D341Med (cell line): ENCODE measurements at places on chromosomes 13 and 19.
A peak's percentile ranks its signal among the peaks of the same experiment; 100 is the strongest.

GRCh38 chr13:67230404-67231288 lies 510 bp upstream of the PCDH9 start:
- peak; percentile 97 for DNase-seq

DNA sequence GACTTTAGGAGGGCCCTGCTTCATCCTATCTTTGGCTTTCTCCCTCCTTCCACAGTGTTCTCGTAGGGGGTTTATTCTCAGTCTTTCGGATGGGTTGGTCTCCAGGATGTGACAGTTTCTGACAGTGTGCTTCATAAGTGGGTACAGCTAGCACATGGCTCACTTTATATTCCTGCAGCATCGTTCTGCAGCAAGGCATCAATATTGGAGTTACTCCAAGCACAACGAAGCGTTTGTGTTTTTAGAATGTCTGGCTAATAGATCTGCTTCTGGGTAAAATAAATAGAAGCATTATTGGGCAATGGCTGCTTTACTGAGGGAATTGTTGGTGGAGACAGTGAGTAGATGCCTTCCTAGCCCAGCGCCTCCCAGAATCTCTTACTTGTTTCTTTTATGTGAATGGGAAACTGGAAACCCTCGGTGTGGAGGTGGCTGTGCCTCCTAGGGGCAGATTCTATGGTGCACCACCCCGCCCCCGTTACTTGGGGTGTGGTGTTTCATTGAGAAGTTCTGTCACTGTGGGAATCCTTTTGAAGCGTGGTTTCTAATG lies 2.0 kb downstream of the FARP1 start:
- no peak for DNase-seq

DNA sequence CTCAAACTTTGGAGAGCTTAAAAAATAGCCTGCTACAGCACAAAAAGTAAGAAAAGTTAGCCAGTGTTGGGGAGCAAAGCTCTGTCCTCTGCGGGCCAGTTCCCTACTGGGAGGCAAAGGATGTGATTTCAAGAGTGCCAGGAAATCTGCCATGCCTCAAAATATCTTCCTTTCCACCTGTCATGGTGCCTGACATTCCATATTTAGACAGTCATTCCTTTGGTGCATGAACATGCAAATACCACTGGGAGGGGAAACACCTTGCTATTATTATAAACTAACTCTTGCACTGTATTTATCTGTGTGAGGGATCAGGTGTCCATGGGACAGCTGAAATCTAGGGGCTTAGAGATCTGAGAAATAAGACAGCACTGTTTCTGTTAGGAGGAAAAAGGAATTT lies 10.3 kb downstream of the FREM2 start:
- DNase-seq: no peak

DNA sequence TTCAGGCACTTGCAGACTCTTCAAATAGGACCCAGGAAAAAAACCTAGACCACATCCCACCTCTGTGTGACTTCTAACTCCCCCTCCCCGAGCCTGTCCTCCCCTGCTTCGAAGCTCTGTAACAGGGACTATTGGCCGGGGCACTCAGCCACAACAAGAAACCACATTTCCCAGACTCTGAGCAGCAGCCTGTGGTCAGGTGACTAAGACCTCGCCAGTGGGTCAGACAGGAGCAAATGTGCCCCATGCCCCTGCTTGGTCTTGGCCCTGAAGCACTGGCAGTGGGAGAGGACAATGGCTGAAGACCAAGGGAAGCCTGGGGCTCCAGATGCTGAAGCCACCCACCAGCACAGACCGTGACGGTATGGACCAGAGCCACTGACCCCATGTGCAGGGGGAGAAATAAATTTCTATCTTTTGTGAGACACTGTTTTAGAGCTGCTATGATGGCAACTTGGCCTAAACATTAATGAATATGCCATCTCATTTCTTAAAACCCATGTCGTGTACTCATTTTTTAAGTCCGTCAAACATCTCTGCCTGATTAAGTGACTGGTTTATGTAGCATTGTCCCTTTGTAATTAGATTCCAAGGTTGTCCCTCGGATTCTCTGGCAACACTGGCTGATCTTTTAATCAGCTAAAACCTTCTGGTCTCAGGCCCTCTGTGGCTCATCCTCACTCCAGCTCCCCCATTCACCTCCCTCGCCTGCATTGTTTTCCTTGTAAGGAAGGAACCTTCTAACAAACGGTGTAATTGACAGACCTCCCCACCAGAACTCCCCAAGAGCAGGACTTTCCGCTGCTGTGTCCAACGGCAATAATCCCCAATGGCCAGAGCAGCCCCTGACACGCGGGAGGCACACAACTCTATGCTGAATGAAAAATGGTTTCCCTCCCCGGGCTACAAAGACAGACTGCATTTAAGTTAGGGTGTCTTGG lies 98.4 kb downstream of the STK24 start:
- peak; percentile 76 for DNase-seq

DNA sequence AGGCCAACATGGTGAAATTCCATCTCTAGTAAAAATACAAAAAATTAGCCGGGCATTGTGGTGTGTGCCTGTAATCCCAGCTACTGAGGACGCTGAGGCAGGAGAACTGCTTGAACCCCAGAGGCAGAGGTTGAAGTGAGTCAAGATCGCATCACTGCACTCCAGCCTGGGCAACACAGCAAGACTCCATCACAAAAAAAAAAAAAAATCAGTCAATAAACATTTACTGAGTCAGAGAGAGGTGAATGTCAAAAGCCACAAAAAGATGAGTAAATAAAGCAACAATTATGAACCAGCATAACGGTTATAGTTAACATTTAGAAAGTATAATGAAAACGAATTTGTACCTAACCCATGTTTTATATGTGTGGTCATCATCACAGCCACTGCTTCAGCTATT lies 23.1 kb downstream of the PSPC1 start:
- DNase-seq: no peak

GRCh38 chr19:5837761-5838352 lies 1.6 kb downstream of the FUT6 start:
- no peak for DNase-seq

- no peak for DNase-seq
Measured at GRCh38 chr13:37175996-37176395, 70.5 kb upstream of the CSNK1A1L start.

GRCh38 chr13:42396901-42397655 lies 125.1 kb downstream of the AKAP11 start:
- DNase-seq: no peak

- DNase-seq: peak; percentile 57
Measured at GRCh38 chr19:18153556-18154134, 682 bp downstream of the PIK3R2 start.

DNA sequence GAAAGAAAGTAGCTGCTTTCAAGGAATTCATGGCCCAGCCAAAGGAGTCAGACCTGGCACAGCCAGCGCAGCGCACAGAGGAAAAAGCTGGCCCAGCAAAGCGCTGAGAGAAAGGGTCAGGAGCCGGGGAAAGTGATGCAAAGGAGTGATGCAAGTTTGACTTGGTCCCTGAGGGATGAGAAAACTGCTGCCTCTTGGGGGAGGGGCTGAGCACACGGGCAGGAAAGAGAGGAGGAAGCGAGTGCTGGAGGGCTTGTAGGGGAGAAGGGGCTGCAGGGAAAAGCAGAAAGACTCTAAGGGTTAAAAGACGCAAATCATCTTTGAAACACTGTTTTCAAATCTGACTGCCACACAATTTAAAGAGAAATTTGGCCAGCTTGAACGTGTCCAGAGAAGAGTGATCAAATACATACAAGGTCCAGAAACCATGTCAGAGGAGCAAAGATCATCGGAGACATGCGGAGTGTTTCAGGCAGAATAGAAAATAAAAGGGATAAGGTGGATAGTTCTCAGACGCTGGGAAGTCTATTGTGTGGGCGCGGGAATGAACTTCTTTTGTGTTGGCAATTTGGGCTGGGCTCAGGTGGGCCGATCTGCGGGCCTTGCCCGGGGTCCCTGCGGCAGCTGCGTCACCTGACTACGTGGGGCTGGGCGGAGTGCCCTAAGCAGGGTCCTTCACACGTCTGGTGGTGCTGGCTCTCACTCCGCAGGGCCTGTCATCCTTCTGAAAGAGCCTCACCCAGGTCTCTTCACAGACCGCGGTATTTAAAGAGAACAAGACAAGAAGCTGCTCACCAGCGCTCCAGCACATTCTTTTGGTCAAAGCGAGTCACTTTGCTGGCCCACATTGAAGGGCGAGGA lies 18.1 kb downstream of the N4BP2L1 start:
- DNase-seq: no peak

DNA sequence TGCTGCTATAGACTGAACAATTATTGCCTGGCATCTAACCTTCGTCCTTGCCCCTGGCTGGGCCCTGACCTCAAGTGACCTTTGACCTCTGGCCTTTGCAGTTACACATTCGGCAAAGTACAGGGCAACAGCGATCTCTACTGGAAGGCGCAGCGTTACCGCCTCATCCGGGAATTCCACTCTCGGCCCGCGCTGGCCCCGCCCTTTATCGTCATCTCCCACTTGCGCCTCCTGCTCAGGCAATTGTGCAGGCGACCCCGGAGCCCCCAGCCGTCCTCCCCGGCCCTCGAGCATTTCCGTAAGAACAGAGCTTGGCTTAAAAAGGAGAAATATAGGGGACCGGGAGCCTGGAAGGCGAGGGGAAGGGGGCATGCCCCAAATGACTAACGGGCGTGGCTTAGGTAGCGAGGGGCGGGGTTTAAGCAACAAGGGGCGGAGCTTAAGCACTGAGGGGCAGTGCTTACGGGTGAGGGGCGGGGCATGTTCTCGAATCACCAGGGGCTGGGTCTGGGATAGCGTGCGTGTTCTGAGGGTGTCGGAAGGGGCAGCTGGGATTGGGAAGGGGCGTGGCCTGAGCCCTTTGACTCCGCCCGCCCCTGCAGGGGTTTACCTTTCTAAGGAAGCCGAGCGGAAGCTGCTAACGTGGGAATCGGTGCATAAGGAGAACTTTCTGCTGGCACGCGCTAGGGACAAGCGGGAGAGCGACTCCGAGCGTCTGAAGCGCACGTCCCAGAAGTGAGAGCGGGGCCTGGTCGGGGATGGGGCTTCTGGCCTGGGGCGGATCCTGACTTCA lies 52.7 kb downstream of the TRPM4 start:
- DNase-seq: no peak

GRCh38 chr13:21719463-21719862 lies 48.6 kb downstream of the FGF9 start:
- no peak for DNase-seq

DNA sequence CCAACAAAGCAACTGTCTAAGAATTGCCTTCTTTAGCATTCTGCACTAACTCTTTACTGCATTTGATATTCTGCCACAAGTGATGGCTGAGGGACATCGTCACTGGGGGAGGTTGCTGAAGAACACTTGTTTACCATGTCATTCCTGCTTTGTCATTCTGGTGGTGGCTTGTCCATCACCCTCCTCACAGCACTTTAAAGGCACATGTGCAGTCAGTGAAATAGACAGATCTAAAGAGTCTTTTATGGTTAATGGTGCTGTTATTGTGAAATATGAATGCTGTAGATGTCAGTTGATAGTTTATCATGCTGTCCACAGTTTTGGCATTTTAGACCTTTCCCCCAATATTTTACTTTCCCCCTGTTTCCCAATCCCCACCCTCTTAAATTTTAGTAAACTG lies 120.9 kb upstream of the TSC22D1 start:
- no peak for DNase-seq

DNA sequence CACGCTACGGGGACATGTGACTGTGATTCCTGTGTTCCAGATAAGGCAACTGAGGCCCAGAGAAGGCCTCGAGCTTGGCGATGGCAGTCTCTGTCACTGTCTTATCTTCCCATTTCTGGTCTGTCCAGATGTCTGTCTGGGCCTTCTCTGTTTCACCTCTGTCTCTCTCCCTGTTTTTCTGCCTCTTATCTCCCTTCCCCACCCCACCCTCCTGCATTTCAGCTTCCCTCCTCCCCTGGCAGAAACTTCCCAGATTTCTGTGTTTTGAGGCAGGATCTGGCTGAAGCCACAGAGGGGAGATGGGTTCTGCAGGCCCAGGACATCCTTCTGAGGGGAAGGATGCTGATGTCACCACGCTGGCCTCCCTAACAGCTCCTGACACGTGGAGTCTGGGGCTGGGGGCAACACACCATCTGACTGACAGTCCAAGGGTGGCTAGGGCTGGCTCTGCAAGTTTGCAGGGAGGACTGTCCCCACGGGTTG lies 14.4 kb downstream of the PAK4 start:
- no peak for DNase-seq

DNA sequence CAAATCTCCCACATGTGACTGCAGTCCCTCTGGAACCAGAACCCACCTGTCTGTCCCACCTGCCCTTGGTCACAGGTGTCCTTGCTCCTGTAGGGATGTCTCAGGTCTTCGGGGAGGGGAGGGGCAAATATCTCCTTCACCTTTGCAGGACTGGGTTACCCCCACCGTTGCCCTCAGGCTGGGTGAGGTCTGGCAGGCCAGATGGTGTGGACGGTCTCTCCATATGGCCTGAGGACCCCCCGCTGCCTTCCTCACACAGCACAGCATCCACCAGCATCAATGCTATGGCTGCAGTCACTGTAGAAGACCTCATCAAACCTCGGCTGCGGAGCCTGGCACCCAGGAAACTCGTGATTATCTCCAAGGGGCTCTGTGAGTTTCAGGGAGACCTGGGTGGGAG lies 10.0 kb downstream of the SLC5A5 start:
- peak; percentile 15 for DNase-seq

- DNase-seq: peak; percentile 28
Measured at GRCh38 chr19:14383661-14384555, 2.7 kb downstream of the ADGRE5 start.

GRCh38 chr13:43664700-43665191 lies 122.0 kb downstream of the ENOX1 start:
- DNase-seq: no peak

GRCh38 chr13:77353995-77354394 lies 27.1 kb upstream of the MYCBP2 start:
- no peak for DNase-seq

- no peak for DNase-seq
Measured at GRCh38 chr19:49427855-49428546, 2.8 kb downstream of the GFY start.

DNA sequence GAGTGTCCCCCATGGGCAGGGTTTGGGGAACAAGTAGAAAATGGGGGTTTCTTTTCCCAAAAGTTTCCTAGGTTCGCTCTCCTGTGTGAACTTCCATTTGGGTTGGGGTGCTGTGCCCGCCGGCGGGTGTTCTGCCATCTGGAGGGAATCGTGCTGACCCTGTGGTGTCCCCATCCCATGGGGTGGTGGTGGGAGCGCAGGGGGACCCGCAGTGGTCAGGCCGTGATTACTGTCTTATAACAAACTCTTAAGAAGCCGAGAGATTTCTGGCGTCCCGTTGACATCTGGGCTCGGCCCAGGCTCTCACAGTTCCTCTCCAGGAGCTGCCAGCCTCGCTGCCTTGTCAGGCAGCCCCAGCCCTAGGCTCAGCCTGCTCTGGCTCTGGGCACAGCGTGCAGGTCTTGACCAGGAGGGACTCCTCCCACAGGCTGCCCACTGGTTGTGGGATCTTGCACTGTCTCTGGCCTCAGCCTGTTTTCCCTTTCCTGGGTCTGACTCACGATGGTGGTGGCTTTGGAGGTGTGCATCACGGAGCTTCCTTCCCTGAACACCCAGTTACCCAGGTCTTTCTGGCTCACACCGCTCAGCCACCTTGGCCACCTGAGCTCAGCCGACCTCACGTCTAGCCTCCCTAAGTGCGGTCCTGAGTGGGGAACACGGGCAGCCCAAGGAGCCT lies 34.5 kb downstream of the PLEKHJ1 start:
- no peak for DNase-seq

- no peak for DNase-seq
Measured at GRCh38 chr19:4206818-4207484, 22.4 kb upstream of the EBI3 start.
